Activated T-cell treated with anti-CD3 and anti-CD28 coated beads, Interleukin-2, amount 50 U/mL, for 72 hours (primary cell): ENCODE measurements at places on chromosomes 5 and 9. TPM values are rescaled to one million over a fixed set of nuclear protein-coding genes. Genes with fewer than 3 reads are reported as not detected.

TAF11L5 gene
- not detected for total RNA-seq

DNAH5 gene
- not detected for total RNA-seq

TYRP1 gene
- not detected for total RNA-seq

GPR151 gene
- total RNA-seq = not detected

FAM200C gene
- 0.46 TPM for total RNA-seq

FBP1 gene
- total RNA-seq = 3.3 TPM

ANKRD34B gene
- not detected for total RNA-seq

SPAAR gene
- total RNA-seq = not detected

MAP1B gene
- 5.5 TPM for total RNA-seq

FOXD4L4 gene
- total RNA-seq = 0.14 TPM

OLFM1 gene
- not detected for total RNA-seq

PPP3R2 gene
- not detected for total RNA-seq

TJP2 gene
- total RNA-seq = 31.1 TPM

C9orf152 gene
- not detected for total RNA-seq

THBS4 gene
- total RNA-seq = 6.7 TPM

SPATA31D4 gene
- not detected for total RNA-seq

HK3 gene
- total RNA-seq = 0.46 TPM

CCDC183 gene
- 0.46 TPM for total RNA-seq

IL33 gene
- not detected for total RNA-seq
